Astrocyte (in vitro differentiated cells and primary cell): ENCODE measurements at places on chromosomes 11 and 22. TPM values are rescaled to one million over a fixed set of nuclear protein-coding genes. Genes with fewer than 3 reads are reported as not detected.

Gene TREH
- not detected in 2 replicates for total RNA-seq

Gene CPT1A
- total RNA-seq = 2.3 and 2.8 TPM in 2 replicates

Gene NRXN2
- total RNA-seq = 0.14 and 0.17 TPM in 2 replicates

Gene LRP4
- 19.0 and 19.9 TPM in 2 replicates for total RNA-seq

Gene CDC45
- total RNA-seq = 1.3 and 2.1 TPM in 2 replicates

Gene RANBP1
- 149 and 164 TPM in 2 replicates for total RNA-seq

- H3K27ac ChIP-seq = no peak overlapping the region
- H3K27me3 ChIP-seq = no peaks in the 10 kb centered on the region
- no peaks in the 10 kb centered on the region for H3K36me3 ChIP-seq
- peaks cover 26% of the 10 kb centered on the region for H3K4me1 ChIP-seq
- no peak overlapping the region for H3K4me3 ChIP-seq
Observed at GRCh38 chr11:68469642-68470041, 9.1 kb downstream of the PPP6R3 start.

GRCh38 chr11:61814247-61814957, 2.4 kb downstream of the FADS1 start:
- DNase-seq = peak; percentile 28
- peak overlapping the region; percentile 69 for H3K4me3 ChIP-seq
- H3K36me3 ChIP-seq = peaks cover 13% of the 10 kb centered on the region
- H3K27me3 ChIP-seq = no peaks in the 10 kb centered on the region
- peak overlapping the region; percentile 74 for H3K27ac ChIP-seq

DNA sequence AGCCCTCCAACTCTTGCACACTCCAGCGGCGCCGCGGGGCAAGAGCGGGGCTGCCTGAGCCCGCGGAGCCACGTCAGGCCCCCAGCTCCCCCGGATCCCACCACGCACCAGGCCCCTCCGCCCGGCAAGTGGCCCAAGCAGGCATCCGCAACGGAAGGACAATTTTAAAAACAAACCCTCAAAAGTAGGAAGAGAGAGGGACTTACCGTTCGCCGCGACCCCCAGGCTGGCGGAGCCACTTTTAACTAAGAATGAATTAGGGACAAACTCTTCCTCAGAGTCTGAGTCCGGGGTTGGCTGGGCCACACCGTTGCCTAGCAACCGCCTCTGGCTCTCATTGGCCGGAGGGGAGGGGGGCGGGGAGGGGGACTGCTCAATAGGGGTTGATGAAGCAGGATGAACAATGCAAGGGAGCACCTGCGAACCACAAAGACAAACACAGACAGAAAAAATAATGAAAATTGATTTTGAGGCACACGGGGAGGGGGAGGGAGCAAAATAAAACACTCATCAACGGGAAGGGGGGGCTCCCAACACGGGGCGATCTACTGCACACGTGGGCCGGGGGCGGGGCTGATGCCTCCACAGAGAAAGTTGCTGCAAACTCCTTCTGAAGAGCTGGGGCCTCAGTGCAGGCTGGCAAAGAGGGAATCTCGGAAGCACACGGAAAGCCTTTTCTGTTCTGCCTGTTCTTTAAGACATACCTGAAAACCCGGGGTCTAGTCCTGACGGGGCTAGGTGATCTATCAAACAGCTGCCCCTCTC, 387.5 kb upstream of the NARS2 start:
- no peaks in the 10 kb centered on the region for H3K27me3 ChIP-seq
- H3K4me3 ChIP-seq = peak overlapping the region; percentile 53
- no peak overlapping the region for H3K27ac ChIP-seq

GRCh38 chr11:2264366-2265053, 5.9 kb downstream of the ASCL2 start:
- H3K36me3 ChIP-seq = no peaks in the 10 kb centered on the region
- no peaks in the 10 kb centered on the region for H3K4me1 ChIP-seq
- H3K27ac ChIP-seq = no peak overlapping the region
- no peak for DNase-seq
- H3K27me3 ChIP-seq = peaks cover 18% of the 10 kb centered on the region
- no peak overlapping the region for H3K4me3 ChIP-seq

GRCh38 chr22:36465232-36466021, 16.0 kb downstream of the TXN2 start:
- H3K4me1 ChIP-seq = peaks cover 68% of the 10 kb centered on the region
- peak; percentile 92 for DNase-seq
- no peaks in the 10 kb centered on the region for H3K36me3 ChIP-seq
- no peaks in the 10 kb centered on the region for H3K27me3 ChIP-seq
- peak overlapping the region; percentile 98 for H3K27ac ChIP-seq

- no peak overlapping the region for H3K4me3 ChIP-seq
- H3K4me1 ChIP-seq = peaks cover 15% of the 10 kb centered on the region
- H3K27me3 ChIP-seq = peaks cover 6% of the 10 kb centered on the region
Observed at GRCh38 chr22:19994851-19995610, 21.6 kb downstream of the ARVCF start.

GRCh38 chr11:27896096-27896495, 195.8 kb upstream of the BDNF start:
- no peaks in the 10 kb centered on the region for H3K27me3 ChIP-seq
- no peak for DNase-seq
- no peak overlapping the region for H3K27ac ChIP-seq
- H3K4me1 ChIP-seq = no peaks in the 10 kb centered on the region
- no peak overlapping the region for H3K4me3 ChIP-seq
- no peaks in the 10 kb centered on the region for H3K36me3 ChIP-seq

DNA sequence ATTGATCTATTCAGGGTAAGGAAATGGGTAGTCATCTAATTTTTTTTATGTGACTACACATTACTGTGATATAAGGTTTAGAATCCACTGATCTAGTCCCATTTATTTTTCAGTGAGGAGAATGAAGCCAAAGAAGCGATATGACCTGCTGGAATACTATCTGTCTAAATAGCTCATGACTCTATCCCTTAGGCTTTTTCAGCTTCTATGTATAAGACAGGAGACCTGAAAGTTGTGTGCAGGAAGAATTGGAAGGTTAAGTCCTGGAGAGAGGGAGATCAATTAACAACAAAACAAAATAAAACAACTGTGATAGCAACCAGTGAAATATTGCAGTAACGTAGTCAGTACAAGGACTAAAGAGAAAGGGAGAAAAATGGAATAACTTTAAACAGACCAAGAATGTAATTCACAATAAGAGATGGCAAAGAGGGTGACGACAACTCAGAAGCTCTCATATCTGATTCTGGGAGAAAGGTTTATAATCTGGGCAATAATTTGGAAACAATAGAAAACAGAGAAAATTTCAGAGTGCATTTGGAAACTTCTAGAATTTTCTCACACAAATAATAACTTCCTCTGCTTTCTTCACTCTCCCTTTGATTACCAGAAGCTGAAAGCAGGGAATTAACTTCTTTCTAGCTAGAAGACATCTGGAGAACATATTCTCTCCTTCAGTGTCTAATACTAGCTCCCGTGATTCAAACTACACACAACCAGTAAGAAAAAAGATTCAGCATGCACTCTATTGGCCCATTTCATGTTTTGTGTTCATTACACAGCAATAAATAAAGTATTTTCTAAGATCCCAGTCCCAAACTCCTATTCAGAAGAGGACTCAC, 19.2 kb upstream of the CASP12 start:
- H3K27me3 ChIP-seq = no peaks in the 10 kb centered on the region
- no peaks in the 10 kb centered on the region for H3K36me3 ChIP-seq
- peak overlapping the region; percentile 6 for H3K27ac ChIP-seq
- DNase-seq = no peak
- peak overlapping the region; percentile 17 for H3K4me3 ChIP-seq

GRCh38 chr11:6298605-6299004, 21.7 kb downstream of the CAVIN3 start:
- H3K4me3 ChIP-seq = no peak overlapping the region
- H3K27me3 ChIP-seq = no peaks in the 10 kb centered on the region
- DNase-seq = no peak

DNA sequence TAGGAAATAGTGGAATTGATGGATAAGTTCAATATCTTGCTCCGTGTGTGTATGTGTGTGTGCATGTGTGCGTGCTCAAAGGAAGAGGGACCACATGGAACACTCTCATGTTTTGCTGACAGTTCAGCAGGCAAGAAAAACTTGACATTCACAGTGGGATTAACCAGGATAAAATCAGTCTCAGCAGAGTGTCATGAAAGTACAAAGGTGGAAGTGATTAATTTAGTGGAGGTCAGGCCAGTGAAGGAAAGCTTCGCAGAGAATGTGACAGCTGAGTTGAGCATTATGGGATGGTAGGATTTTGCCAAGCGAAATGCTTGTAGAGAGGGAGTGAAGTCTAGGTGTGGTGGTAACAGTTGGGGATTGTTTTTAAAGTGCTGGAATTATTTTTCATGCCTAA, 15.7 kb upstream of the FBXO3 start:
- H3K27me3 ChIP-seq = no peaks in the 10 kb centered on the region
- no peaks in the 10 kb centered on the region for H3K4me1 ChIP-seq
- no peak for DNase-seq
- no peaks in the 10 kb centered on the region for H3K36me3 ChIP-seq
- no peak overlapping the region for H3K27ac ChIP-seq
